ENCODE measurements at places on chromosomes 7 and 10.

- H3K4me3 ChIP-seq = no peak overlapping the region
- no peaks in the 10 kb centered on the region for H3K36me3 ChIP-seq
- peaks cover 12% of the 10 kb centered on the region for H3K4me1 ChIP-seq
Observed at GRCh38 chr7:38452681-38453108, 178.5 kb downstream of the AMPH start.

GRCh38 chr10:100229819-100230422, 525 bp upstream of the CHUK start:
- H3K4me1 ChIP-seq = peaks cover 26% of the 10 kb centered on the region
- H3K27ac ChIP-seq = peak overlapping the region; percentile 84
- H3K4me3 ChIP-seq = peak overlapping the region; percentile 77
- H3K27me3 ChIP-seq = no peaks in the 10 kb centered on the region

DNA sequence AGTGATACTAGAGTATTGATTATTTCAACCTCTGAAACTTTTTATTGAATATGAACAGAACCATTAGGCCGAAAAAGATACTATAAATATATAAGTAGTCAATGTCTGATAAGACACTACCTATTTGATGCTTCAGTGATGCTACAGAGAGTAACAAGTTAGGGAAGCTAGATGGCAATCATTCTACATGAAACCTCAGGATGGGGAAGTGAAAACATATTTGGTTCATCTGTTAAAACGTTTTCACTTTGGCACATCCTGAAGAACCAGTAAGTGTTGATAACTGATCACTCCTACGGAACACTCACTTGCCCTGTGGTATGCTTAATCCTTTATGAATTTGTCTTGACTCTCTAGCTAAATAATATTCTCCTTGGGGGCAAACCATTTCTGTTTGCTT, 1064.9 kb downstream of the NXPH1 start:
- H3K36me3 ChIP-seq = no peaks in the 10 kb centered on the region
- DNase-seq = no peak
- H3K4me1 ChIP-seq = no peaks in the 10 kb centered on the region
- no peak overlapping the region for H3K4me3 ChIP-seq
- H3K27me3 ChIP-seq = no peaks in the 10 kb centered on the region

DNA sequence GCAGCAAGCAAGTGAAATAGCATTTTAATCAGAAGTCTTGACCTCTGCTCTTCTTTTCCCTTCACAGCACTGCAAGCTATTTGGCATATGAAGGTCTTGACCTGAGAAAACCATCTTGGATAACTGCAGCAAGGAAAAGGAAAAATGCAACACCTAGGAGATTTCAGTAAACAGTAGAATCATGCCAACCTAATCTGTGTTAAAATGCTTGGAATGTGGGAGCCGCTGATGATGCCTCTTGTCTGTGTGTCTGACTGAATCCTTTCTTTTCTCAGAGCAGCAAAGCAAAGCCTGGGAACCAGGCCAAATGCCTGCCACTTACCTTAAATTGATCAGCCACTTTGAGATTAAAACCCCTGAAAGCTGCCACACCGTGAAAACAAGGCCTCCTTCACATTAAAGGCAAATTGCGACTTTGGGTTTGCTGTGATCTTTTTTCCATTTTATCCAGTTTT, 80.4 kb upstream of the CDK6 start:
- H3K4me3 ChIP-seq = no peak overlapping the region
- H3K27ac ChIP-seq = no peak overlapping the region
- no peaks in the 10 kb centered on the region for H3K4me1 ChIP-seq
- no peaks in the 10 kb centered on the region for H3K27me3 ChIP-seq
- H3K36me3 ChIP-seq = no peaks in the 10 kb centered on the region

GRCh38 chr7:87217983-87218653, 1.4 kb downstream of the TMEM243 start:
- H3K4me1 ChIP-seq = peaks cover 14% of the 10 kb centered on the region
- H3K27me3 ChIP-seq = no peaks in the 10 kb centered on the region
- H3K27ac ChIP-seq = peak overlapping the region; percentile 82
- peaks cover 3% of the 10 kb centered on the region for H3K36me3 ChIP-seq
- peak overlapping the region; percentile 95 for H3K4me3 ChIP-seq

GRCh38 chr7:151115121-151115835, 29.0 kb downstream of the AGAP3 start:
- H3K27me3 ChIP-seq = no peaks in the 10 kb centered on the region
- peak overlapping the region; percentile 75 for H3K4me3 ChIP-seq
- H3K36me3 ChIP-seq = peaks cover 23% of the 10 kb centered on the region
- peak overlapping the region; percentile 81 for H3K27ac ChIP-seq
- DNase-seq = no peak
- peaks cover 21% of the 10 kb centered on the region for H3K4me1 ChIP-seq

- H3K4me3 ChIP-seq = no peak overlapping the region
- no peaks in the 10 kb centered on the region for H3K36me3 ChIP-seq
- H3K27ac ChIP-seq = peak overlapping the region; percentile 53
Observed at GRCh38 chr10:95820363-95820762, 64.4 kb downstream of the ENTPD1 start.

GRCh38 chr10:78210548-78210947, 176.9 kb downstream of the RPS24 start:
- no peak for DNase-seq
- no peaks in the 10 kb centered on the region for H3K27me3 ChIP-seq
- no peak overlapping the region for H3K4me3 ChIP-seq
- H3K36me3 ChIP-seq = no peaks in the 10 kb centered on the region
- H3K27ac ChIP-seq = no peak overlapping the region

- H3K4me1 ChIP-seq = peaks cover 74% of the 10 kb centered on the region
- no peaks in the 10 kb centered on the region for H3K36me3 ChIP-seq
- peak overlapping the region; percentile 92 for H3K27ac ChIP-seq
- H3K4me3 ChIP-seq = peak overlapping the region; percentile 83
- peaks cover 38% of the 10 kb centered on the region for H3K27me3 ChIP-seq
Observed at GRCh38 chr10:121595806-121596688, 2.2 kb downstream of the FGFR2 start.

GRCh38 chr10:97879241-97879640, 29.6 kb downstream of the GOLGA7B start:
- H3K4me1 ChIP-seq = no peaks in the 10 kb centered on the region
- H3K27me3 ChIP-seq = no peaks in the 10 kb centered on the region
- no peaks in the 10 kb centered on the region for H3K36me3 ChIP-seq
- no peak overlapping the region for H3K4me3 ChIP-seq
- H3K27ac ChIP-seq = no peak overlapping the region

GRCh38 chr10:92045641-92046106, 122.1 kb downstream of the BTAF1 start:
- no peak overlapping the region for H3K27ac ChIP-seq
- H3K4me1 ChIP-seq = peaks cover 7% of the 10 kb centered on the region
- no peak for DNase-seq
- no peaks in the 10 kb centered on the region for H3K36me3 ChIP-seq
- H3K27me3 ChIP-seq = no peaks in the 10 kb centered on the region

GRCh38 chr10:64535131-64535867, 1014.1 kb downstream of the REEP3 start:
- H3K36me3 ChIP-seq = no peaks in the 10 kb centered on the region
- no peaks in the 10 kb centered on the region for H3K27me3 ChIP-seq
- DNase-seq = no peak
- no peak overlapping the region for H3K4me3 ChIP-seq
- H3K27ac ChIP-seq = no peak overlapping the region
